GM12864 (cell line): ENCODE measurements at places on chromosomes 11 and 22.

DNA sequence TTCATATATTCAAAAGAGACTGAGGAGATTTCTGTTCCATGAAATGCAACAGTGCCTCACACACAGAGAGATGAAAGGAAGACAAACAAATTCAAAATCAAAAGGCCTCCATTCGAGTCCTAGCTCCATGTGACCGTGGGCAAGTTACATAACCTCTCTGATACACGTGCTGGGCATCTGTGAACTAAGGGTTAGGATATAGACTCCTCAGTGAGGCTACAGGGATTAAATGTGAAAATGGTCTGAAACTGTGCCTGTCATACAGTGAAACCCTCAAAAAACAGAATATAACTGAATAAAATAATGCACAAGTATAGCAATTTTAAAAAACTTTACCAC is 111.8 kb upstream of the MTMR2 start:
- no peak for DNase-seq

DNA sequence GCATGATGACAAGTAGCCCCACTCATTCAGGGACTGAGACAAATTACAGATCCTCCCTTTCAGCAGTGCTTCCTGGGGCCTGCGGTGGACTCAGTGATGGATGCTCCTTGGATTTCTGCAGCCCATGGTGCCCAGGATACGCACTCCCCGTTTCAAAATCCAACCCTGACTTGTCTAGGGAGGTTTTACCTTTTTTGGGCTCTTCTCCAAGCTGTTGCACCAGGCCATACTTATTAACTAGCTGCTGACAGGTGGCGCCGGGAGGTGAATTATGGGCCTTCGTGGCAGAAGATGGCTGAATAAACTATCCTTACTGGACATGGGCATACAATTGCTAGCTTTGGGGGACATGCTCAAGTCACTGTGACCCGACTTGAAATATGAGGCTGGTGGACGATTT is 324.3 kb upstream of the SYN3 start:
- DNase-seq, result no peak

- DNase-seq, result no peak
Measured at GRCh38 chr11:66720223-66720898, 8.7 kb downstream of the SPTBN2 start.

- no peak for DNase-seq
Measured at GRCh38 chr11:47212938-47213337, 1.8 kb upstream of the DDB2 start.

GRCh38 chr11:46249938-46250744 is 27.3 kb upstream of the CREB3L1 start:
- no peak for DNase-seq

GRCh38 chr11:18696638-18697225 is 1.8 kb upstream of the TMEM86A start:
- no peak for DNase-seq

GRCh38 chr11:67648796-67649613 is 1.5 kb downstream of the ACY3 start:
- DNase-seq, result no peak

- DNase-seq, result no peak
Measured at GRCh38 chr11:42555190-42555589, 756.6 kb upstream of the API5 start.

DNA sequence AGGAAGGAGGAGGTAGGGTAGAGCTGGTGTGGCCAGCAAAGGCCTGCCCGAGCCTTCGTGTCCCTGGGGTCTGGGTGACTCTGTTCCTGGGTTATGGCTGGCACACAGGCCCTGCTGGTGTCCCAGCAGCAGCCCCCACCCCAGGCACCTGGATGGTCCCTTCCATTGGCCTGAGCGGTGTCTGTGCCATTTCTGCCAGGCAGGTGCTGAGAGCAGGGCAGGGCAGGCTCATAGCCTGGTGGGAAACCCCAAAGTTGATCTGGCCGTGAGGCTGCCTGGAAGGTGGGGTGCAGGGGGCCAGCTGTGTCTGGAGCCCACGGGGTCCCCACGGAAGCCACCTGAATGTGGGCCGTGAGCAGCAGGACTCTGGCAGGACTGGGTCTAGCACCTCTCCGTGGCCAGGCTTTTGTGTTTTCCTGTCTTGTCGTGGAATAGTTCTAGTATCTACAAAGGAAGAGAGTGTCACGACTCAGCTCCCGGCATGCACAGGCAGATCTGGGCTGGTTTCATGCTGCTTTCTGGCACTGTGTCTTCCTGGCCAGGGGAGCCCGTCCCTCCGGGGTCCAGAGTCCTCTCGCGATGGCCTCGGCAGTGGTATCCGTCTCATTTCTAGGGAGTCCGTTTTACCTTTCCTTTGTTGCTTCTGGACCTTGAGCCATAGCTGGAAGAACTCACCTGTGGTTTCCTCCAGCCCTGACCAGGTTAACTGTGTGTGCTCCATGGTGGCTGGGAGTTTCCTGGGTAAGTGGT is 83.7 kb downstream of the KCNQ1 start:
- DNase-seq, result no peak

DNA sequence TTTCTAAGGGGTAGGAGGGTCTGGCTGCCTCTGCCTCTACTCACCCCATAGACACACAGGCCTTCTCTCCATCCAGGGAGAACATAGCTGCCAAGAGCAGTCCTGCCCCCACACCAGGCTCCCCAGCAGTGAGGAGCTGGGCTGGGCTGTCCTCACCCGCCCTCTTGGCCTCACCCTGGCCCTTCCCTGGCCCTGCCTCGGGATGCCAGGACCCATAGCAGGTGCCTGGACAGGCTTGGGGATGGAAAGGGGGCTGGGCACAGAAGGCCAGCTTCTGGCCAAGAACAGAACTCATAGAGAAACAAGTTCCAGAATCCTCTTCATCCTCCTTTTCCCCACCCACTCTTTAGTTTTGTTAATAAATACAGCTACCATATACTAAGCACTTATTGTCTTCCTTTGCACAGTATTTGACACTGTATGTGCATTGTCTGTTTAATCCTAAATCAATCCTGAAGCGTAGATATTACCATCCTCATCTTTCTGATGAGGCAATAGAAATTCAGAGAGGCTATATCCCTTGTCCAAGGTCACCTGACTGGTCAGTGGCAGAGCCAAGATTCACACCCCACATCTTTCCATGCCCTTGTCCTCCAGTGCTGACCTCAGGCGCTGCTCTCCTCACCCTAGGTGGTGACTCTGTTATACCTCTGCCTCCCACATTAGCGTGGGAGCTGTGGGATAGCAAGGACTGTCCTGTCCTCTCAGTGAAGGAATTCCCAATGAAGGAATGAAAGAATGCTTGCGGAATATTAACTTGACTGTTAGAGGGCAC is 22.0 kb upstream of the MYOD1 start:
- no peak for DNase-seq

DNA sequence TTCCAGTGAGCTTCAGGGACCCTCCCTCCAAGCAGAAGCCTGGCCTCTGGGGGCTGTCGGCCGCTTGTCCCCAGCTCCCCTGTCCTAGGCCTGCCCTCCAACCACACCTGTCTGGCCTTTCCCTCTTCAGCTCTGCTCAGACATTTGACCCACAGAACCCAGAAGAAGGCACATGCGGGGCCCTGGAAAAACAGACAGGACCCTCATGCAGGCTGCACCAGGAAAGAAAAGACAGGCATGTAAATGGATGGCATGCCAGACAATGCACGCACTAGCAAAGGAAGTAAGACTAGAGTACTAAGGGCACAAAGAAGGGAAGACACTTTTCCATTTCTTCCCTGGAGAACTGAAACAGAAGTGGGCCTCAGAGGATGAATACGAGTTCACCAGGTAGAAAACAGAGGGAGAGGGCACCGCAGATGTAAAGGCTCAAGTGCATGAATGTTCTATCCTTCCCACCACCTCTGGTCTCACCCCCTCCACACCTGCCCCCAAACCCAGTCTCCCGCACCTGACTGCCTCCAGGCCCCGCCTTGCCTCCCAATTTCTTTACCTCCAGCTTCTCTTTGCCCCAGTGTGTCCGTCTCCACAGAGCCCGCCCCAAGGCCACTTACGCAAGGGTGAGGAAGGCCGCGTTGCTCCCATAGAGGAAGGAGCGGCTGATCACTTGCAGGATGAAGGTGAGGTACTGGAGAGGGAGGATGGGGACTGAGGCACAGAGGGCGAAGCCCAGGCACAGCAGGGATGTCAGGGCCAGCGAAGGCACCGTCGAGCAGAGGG is 17.4 kb downstream of the SLC43A3 start:
- DNase-seq, result no peak

GRCh38 chr11:120632579-120632978 is 121.0 kb downstream of the GRIK4 start:
- no peak for DNase-seq

DNA sequence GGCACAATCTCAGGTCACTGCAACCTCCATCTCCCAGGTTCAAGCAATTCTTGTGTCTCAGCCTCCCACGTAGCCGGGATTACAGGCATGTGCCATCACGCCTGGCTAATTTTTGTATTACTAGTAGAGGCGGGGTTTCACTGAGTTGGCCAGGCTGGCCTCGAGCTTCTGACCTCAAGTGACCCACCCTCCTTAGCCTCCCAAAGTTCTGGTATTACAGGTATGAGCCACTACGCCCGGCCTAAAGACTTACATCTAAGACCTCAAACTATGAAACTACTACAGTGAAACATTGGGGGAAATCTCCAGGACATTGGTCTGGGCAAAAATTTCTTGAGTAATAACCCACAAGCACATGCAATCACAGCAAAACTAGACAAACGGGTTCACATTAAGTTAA is 13.8 kb upstream of the FAM181B start:
- DNase-seq, result no peak

DNA sequence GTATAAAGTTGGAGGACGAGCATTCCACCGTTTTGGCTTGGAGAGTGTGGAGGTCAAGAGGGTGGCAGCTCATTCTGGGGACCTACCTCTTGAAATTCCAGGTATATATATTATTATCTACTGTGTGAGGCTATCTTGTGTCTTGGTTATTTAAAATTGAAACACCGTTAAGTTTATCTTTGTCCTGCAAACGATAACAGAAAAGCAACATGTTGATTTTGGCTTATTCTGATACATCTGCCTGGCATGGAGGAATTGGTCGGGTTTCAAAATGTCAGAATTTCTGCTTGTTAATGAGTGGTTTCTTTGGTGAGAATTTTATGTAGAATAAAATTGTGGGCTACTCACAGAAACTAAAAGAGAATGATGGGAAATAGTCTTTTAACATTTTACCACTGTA is 54.4 kb downstream of the SVIP start:
- no peak for DNase-seq

DNA sequence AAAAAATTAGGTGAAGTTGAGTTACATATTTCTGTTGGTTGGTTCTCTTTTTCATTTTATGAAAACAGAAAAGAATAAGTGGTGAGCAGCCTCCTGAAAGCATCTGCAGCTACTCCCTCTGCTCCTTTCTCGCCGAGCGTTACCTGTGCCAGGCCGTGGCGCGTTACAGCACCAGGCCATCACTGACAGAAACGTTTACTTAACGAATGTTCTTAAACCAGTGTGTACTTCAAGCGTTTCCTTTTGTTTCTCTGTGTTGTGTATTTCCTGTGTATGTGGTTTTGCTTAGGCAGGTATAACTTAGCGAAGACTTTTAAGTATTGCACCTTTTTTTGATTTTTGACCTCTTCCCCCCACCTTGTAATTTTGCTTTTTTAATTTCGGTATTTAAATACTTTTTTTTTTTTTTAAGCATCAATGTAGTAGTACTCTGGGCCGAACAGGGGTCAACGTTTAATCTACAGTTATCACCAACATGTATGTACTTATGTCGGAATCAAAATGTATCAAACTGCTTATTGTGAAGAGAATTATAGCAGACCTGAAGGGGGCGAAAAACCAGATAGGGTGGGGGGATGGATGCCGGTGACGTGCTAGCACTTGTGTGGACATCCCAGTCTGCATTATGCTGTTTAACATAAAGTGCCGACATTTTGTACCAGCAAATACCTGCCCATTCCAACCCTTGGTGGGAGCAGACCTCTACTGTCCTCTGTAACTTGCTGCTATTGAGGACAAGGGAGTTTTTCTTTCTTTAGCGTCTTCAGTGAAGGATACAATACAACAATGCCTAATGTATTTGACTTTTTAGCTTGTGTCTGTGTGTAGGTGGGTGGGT is 21.6 kb upstream of the ADSL start:
- no peak for DNase-seq

DNA sequence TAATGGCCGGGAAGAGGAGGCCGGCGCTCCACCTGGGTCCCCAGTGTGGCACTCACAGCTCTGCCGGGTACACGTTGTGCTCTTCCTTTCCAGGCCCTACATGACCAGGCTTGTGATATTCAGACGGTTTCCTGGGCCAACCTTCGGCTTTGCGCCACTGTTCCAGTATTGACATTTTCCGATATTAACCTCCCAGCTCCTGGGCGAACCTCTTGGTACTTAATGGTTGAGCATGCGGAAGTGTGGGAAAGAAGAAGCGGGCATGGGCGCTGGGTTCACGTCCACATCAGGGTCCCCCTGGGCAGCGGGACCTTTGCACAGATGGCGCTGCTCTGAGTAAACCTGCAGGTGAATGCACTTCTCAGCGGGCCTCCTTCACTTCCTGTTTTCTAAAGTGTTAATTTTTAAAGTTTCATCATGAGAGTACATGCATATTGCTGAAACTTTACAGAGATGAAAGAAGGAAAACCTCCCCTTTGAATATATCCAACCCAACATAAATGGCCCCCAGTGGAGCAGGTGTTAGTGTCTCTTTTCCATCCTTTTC is 286.7 kb downstream of the TBC1D22A start:
- DNase-seq, result no peak

DNA sequence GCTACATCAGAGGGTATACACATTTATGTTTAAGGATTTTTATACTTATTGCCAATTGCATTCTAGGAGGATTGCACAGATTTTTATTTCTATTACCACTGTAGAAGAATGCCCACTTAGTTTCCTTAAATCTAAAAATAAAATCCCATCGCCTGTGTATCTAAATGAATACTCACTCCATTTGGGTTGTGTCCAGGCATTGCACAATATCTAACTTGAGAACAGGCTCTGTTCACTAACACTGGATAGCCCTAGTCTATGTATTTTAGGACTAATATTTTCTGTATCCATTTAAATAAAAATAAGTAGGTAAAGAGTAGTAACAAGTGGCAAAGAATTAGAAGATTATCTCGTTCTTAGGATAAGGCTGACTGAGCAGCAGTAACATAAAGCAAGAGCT is 4.1 kb downstream of the C11orf52 start:
- no peak for DNase-seq

DNA sequence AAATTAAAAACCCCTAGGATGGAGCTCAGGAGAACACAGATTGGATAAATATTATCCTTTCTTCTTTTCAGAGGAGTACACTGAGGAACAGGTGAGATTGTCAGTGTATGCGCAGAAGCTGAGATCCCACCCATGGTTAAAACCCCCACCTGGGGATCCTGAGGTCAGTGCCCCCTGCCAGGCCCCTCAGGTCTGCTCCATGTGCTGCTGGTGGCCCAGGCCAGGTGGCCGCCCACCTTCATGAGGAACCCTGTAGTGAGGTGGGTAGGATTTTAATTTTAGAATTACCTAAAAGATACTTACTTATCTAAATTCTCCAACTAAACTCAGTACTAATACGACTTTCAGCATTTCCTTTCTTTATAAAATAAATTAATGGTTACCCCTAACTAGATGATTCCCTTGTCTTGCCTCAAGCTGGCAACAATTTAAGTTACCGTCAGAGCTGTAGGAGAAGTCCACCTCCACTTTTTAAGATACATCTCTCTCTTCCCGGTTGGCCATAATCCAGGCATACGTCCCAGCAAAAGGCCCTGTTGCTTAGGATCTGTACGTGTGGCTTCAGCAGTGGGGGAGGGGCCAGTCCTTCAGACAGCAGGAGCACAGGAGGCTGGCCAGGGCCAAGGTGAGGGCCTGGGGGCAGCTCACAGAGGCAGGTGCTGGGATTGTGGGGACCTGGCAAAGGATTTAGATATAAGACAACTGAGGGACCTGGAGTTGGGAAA is 61.5 kb upstream of the PITPNB start:
- DNase-seq, result no peak
